ENCODE measurements at places on chromosomes 7 and 10.

DNA sequence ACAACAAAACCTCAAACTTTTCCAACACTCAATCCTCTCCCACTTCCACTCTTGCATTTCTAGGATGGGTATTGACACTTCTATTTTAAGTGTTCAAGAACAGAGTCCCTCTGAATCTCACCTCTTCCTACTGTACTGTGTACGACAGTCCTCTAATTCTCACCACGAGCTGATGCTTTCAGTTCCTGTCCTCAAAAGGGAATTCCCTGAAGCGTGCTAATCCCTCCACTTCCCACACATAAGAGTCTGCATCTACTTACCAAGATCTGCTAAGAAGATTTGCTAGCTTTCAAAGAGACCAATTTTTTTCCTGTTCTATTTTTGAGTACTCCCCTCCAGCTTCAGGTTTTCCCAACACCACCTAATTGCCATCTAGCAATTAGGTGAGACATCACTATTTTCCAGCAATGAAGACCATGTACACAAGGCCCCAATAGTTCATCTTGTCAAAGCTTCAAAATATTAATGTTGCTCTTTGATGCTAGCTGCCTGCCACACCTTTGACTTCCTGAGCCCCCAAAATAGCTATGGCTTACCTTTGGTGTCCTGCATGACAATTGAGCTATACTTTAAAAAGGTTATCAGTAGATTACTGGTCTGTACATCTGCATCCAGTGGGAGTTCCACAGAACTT, 54.4 kb downstream of the ARMH3 start:
- no peak for DNase-seq

- no peak for DNase-seq
Observed at GRCh38 chr7:50138101-50138500, 45.1 kb upstream of the ZPBP start.

- no peak for DNase-seq
Observed at GRCh38 chr7:26153241-26153822, 1.3 kb downstream of the NFE2L3 start.

DNA sequence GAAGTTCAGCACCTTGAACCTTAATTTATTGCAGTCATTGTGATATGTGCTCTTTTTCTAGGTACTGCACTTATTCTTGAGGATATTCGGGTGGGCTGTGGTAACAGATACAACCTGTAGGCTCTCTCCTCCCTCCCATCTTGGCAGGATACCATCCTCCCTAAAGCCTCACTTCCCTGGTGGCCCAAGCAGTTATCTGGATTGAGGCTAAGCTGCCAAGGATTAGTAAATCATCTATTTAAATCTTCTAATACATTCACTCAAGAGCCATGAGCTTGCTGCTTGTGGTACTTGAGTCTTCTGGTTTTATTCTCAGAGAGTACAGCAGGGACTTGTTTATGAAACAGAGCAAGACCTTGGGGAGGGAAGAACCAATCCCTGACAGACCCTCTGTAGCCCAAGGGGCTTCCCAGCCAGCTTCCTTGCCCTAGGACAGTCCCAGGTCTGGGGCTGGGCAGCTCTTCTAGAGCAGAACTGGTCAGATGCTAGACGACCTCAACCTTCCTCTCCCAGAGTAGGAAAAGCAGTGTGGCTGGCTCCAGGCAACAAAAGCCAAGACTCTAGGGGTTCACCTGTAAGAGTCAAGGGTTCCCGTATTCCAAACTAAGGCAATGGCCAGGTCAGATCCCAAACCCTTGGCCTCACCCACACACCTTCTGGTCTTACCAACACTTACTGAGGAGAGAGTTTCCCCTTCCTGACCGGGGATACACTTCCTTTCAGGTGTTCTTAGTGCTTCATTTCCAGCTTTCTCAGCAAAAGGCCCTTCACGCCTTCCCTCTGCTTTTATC, 21.3 kb downstream of the WNT8B start:
- no peak for DNase-seq

DNA sequence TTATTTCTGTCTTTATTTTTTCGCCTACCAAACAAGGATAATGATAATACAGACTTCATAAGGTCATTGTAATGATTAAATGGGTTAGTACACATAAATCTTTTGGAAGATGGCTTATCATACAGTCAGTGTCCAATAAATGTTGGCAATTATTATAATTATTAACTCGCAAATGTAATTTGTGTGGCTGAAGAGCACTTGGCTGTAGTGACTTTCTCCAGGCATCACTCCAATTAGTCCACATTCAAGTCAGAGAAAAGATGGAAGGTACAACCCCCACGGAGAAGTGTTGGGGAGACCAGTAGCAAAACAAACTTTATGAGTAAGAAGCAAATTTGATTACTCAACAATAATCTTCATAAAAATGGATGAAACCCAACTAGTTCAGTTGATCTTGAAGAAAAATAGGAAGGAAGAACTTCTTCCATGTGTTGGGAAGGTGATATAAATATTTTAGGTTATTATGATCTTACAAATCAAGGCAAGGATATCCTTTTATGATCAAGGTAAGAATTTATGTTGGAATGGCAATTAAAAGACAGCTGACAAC, 5.1 kb downstream of the AOAH start:
- no peak for DNase-seq

DNA sequence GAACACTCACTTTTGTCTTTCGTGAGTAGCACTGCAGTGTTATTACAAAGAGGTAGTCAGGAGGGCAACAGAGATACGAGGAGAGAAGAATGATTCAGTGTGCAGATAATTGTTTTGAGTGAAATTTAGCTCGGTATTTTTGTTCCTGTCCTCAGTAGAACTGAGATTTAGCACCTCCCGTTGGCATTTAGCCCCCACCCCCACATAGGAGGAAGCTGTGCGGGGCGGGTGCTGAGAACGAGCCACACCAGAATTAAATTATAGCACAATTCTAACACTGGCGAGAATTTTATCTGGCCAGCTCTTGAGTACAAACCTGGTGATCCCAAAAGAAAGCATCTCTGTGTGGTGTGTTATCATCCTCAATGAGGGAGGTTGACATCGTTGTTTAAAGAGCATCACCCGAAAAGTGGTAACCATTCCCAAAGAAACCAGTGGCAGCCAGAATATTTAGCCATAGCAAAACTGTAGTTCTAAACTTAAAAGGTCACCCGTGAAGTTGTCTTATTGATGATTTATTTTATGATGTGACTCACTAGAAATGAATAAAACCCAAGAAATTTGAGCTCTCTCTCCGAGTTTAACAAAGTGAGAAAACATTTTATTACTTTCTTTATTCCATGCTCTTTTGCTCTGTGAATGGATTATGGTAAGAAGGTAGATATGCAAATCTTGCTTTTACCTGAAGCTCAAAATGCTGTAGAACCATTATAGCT, 612.2 kb downstream of the SUGCT start:
- no peak for DNase-seq

DNA sequence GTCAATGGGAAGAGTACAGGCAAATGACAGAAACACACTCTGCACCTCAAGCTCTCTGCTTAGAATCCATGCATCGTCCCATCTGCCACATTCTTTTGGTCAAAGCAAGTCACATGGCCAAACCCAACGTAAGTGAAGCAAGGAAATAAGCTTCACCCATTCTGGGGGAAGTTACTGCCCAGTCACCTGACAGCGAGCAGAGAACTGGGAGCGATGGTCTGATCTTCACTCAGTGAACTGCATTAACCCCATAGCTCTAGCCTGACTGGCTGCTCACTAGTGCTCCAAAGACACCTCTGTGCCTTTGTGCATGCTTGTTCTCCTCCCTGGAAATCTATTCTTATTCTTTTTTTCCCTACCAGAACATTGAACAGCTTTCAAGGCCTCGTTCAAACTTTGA, 89.9 kb downstream of the APBB1IP start:
- no peak for DNase-seq

DNA sequence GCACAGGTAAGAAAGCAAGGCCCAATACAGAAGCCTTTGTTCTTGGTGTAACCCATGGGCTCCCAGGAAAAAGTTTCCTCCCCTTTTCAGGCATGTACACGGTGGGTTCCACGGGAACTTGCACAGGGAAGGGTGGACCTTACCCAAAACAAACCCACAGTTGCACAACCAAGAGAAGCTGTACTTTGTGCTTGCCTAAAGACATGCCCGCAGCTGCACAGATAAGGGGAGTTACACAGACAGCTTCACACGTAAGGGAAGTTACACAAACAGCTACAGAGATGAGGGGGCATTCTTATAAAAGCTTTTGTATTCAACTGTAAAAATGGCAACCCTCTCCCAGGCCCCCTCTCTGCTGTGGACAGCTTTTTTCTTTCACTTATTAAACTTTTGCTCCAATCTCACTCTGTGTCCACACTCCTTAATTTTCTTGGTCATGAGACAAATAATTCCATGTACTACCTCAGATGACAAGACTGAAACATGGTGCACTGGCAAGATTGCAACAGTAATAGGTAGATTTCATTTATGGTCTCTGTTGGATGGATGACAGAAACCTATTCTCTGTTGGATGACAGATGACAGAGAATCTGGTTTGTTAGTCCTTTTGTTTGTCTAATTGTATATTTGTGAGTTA, 72.9 kb downstream of the ATE1 start:
- no peak for DNase-seq

DNA sequence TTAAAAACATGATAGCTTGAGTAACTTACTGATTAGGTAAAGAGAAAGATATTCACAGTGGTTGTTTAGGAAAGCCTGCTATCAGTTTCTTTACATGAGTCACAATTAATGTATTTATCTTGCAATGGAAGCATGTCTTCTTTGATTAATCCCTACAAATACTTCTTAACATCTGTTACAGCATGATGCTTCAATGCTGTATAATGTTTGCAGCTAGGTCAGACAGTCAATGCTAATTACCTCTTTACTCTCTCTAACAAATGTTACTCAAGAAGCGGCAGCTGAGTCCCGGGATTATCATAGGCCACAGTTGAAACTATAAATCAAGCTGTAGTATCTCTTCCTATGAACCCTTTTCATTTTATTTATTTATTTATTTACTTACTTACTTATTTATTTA, 33.2 kb downstream of the ACBD5 start:
- DNase-seq, result no peak

DNA sequence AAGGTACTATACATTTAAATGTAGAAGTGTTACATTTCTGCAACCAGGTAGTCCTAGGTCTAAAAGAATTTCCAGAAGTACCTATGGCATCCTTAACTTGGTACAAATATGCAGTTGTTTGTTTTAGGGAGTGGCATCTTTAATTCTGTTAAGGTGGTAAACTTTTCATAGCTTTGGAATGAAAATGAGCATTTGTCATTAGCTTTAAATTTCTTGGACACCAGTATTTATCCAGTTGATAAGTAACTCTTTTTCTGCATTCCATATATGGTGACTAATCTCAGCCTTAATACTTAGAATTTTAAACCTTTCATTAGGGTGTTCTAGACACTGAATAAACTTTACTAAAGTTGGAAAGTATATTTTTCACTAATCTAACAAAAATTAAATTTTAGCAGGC, 10.8 kb downstream of the SLF2 start:
- no peak for DNase-seq

DNA sequence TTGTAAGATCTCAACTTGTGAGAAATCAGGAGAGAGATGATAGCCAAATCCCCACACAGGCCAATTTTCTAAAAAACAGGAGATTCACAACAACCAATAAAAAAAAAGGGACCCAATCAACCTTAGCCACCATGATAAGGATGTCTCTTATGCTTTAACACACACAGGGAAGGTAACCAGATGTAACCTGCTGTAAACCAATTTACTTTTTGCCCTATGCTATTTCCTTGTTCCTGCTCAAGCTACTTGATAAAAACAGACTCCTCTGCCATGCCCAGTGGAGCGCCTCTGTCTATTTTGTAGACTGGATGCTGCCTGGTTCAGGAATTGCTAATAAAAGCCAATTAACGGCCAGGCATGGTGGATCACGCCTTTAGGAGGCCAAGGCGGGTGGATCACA, 123.5 kb upstream of the NPVF start:
- DNase-seq, result no peak

GRCh38 chr7:41809529-41809939, 106.6 kb upstream of the INHBA start:
- no peak for DNase-seq

- no peak for DNase-seq
Observed at GRCh38 chr7:75814407-75814947, 871 bp upstream of the CCL24 start.

DNA sequence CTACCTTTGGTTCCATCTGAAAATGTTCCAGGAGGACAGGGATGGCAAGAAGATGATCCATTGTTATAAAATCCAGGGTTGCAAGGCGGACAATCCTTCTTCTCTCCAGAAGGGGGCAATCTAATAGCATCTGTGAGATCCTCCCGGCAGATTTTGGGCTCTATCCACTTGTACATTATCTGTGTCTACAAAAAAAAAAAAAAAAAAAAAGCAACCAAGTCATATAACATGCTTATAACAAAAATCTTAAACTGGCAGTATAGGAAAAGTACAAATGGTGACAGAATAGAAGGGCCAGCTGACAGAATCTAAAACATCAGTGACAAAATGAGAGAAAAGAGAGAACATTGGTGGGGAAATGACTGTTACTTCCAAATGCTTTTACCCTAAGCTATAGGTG, 132.7 kb downstream of the ELAPOR2 start:
- DNase-seq, result no peak

GRCh38 chr10:132606536-132607316, 69.1 kb downstream of the INPP5A start:
- no peak for DNase-seq

DNA sequence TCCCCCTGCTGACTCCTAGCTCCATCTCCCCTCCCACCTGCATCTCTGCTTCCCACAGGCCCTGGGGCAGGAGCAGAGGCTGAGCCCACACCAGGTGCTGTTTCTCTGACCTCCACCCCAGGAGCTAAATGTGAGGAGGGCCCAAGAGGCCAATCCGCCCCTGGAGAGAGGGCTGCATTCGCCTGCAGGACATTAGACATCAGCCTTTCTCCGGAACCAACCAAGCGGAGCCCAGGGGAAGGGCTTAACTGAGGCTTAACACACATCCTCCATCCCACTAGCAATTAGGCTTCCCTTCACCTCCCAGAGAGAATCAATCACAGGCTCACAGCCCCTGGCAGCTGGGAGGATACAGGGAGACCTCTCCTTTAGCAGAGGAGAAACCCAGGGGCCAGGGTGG, 50.5 kb downstream of the SH3PXD2A start:
- DNase-seq, result no peak

DNA sequence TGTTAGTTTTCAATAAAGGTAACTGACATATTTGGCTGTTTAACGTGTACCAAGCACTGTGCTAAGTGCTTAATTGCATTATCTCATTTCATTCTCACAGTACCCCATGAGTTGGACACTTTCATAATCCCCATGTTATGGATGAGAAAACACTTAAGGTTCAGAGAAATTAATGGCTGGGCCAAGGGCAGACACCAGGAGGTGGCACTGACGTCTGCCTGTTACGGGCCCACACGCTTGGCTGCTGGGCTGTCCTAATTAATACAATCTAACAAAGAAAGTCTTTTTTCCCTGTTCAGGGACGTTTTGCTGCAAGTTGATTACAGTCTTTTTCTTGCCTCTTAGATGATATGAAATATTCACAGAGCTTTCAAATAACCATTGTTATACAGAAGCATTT, 16.1 kb downstream of the DYDC2 start:
- no peak for DNase-seq
